Fibroblast of the conjunctiva (primary cell): ENCODE measurements at places on chromosomes 12 and 14.
A peak's percentile ranks its signal among the peaks of the same experiment; 100 is the strongest.

- peak; percentile 75 for DNase-seq
Observed at GRCh38 chr12:58537278-58537677, 383.0 kb downstream of the LRIG3 start.

DNA sequence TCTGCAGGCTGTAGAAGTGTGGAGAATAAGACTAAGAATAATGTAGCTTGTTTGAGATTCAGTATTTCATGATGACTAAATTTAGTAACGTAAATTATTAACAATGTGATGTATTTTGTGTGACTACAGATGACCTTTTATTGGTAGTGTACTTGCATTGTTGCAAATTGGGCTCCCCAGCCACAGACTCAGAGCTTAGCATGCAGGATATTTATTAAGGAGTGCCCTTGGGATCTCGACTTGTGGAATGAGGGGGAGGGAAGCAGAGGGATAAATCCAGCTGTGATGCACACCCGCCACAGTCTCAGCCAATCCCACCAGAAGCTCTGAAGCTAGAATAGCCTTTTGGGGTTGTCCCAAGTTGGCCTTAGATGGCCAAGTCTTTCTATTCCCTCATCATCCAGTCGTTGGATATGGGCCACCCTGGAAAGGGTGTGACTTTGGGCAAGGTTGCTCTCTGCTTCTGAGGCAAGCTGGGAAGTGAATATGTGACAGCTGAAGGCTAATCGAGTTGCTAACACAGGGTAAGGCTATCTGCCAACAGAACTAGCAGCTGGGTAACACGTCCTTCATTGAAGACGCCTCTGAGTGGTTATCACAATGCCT is 42.1 kb upstream of the USP44 start:
- no peak for DNase-seq

- no peak for DNase-seq
Observed at GRCh38 chr12:114682785-114683708, 928 bp downstream of the TBX3 start.

DNA sequence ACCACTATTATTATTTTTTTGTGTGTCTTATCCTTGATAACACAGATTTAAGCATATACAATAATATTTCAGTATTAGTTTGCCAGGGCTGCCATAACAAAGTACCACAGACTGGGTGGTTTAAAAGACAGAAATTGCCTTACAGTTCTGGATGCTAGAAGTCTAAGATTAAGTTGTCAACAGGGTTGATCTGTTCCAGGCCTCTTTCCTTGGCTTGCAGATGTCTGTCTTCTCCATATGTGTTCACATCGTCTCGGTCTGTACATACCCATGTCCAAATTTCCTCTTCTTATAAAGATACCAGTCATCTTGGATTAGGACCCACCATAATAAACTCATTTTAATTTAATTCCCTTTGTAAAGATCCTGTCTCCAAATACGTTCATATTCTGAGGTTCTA is 204.8 kb downstream of the SOX5 start:
- no peak for DNase-seq

GRCh38 chr14:81432219-81432661 is 32.1 kb upstream of the STON2 start:
- DNase-seq = no peak

- no peak for DNase-seq
Observed at GRCh38 chr12:102016472-102016871, 45.3 kb downstream of the WASHC3 start.

DNA sequence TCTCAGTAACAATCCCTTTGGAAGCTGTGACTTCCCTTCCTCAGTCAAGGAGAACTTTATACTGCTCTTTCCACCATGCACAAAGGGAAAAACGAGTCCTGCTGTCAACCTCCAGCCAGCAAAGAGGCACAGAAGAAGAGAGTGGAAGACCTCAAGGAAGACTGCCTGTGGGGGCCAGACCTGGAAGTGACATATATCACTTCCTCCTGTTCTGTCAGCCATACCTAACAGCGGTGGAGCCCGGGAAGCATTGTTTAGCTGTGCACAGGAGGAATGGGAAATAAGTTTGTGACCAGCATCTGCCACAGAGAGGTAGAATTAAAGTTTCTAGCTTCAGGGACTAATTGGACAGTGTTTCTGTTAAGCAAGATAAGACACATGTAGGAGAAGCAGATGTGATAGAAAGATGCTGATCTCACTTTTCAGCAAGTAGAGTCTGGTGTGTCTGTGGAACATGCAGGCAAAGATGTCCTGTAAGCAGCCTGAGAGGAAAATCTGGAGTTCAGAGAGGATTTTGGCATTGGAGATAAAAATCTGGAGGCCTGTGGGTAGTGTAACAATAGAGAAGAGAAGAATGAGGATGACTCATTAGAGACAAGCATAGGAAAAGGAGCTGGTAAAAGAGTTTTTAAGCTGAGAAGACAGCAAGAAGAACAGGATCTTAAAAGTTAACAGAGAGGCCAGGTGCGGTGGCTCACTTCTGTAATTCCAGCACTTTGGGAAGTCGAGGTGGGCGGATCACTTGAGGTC is 141.6 kb upstream of the CPSF6 start:
- DNase-seq = peak; percentile 20

DNA sequence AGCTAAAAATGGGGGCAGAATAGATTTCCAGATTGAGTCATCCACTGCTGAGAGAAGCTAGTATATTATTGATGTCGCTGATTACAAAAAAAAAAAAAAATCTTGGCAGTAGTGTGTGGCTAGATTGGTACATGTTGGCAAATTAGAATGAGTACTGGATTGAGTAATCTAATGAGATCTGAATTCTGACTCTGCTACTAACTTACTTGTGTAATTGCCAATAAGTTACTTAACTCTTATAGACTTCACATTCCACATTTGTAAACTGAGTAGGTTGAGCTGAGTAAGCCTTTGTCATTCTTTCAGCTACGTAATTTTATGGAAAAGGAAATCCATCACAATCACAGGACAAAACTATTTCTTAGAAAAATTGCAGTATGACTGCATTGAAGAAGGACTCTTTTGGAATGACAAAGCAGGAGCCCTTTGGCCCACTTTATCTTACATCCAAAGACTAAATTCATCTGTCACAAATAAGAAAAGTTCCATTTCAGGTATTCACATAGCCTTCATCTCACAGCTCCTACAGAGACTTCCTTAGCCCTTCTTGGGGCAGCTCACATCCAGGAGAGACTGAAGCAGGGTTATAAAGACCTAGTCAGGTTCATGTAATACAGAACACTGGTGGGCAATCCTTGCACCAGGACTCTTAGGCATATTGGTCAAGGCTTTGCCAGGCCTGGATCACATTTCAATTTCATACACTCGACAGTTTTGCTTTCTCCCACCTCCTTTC is 197.3 kb upstream of the CPNE8 start:
- peak; percentile 3 for DNase-seq

DNA sequence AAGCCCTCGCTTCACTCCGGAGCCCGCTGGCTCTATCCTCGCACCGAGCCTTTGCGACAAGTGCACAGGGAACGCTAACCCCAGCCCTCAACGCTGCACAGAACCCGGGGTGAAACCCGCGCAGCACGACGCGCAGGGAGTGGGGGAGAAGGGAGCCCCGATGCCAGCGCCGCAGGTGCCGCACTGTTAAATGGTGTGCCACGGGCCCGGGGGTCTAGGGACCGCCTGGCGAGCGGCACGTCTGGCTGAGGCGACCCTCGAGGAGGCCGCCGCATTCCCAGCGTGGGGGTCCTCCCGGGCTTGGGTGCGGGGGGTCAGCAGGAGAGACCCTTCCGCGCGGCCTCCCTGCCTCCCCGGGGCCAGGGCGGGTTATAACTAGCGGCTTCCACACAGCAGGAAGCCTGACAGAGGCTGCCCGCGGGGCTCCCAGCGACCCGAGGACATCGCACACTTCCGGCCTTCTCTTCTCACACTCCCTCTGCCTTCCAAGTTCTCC is 23.8 kb upstream of the LRTM2 start:
- DNase-seq = no peak

DNA sequence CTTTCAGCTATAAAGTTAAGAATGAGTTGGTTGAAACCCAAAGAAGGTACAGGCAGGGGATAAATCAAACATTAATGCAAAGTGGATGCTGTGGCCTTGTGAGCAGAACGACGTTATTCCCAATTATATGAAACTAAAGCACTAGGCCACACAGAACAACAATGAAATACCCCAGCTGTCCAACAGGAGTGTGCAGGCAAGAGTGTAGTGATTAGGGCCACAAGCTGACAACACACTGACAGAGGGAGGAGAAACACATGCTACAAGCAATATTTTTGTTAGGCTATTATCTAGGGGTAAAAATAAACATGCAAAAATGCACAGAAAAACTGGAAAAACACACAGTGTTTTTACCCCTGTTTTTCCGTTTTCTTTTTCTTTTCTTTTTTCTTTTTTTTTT is 15.0 kb downstream of the MAP3K9 start:
- no peak for DNase-seq

- DNase-seq = no peak
Observed at GRCh38 chr12:120498870-120499515, 3.1 kb downstream of the DYNLL1 start.

- no peak for DNase-seq
Observed at GRCh38 chr12:98945864-98946263, 300.8 kb downstream of the APAF1 start.

GRCh38 chr12:83256562-83256961 is 569.9 kb downstream of the TMTC2 start:
- no peak for DNase-seq

DNA sequence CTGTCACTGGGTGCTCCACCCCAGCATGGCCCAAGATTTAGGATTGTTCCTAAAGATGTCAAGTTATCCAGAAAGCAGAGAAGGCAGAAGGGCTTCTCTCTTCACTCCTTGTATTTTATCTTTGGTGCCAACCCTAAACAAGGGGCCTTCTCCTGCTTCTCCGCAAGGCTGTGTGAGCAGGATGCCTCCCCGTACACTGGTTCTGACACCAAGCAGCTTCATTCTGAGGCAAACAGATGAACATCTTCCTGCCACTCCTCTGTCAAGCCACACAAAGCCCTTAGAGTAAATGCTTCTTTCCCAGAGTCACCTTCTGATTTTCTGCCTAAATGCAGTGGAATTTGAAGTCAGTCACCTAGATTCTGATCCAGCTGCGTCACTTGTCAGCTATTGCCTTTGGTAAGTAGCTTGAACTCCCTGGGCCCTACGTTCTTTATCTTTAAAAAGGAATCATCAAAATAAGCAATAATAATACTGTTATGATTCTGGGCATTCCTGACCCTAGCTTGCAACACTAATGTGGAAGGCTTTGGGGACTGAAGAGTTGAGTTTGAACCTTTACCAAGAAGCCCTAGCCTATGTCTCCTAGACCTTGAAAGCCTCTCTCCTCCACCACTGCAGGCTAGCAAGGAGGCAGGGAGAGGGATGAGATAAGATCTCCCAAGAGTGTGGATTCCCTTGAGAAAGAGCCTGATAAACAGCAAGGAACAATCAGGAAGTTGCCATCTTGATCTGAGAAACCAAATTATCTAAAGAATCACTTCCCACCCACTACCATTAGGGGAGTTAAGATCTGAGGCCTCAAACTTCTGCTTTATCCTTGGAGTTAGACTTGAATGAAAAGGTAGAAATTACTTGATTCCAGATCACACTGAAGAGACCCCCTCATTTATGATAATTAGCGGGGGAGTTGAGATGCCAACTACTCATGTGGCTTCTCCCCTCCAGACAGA is 5.7 kb downstream of the KRT73 start:
- no peak for DNase-seq

GRCh38 chr12:15304296-15304695 is 18.0 kb upstream of the PTPRO start:
- no peak for DNase-seq

DNA sequence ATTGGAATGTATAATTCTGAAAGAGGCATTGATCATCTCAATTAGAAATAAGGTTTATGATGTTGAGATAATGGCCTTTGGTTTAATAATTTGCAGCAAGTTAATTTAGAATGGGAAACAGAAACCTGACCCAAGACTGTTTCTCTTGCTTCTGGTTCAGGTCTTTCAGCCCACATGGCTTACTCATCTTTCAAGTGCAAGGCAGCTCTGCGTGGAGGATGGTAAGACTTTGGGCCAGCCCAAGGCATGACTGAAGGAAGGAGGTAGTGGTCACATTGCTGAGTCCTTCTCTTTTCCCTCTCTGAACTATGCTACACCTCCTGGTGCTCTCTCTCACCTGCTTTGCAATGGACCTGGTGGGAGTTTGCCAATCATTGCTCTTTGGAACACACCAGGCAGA is 98.7 kb downstream of the CAND1 start:
- DNase-seq = no peak

DNA sequence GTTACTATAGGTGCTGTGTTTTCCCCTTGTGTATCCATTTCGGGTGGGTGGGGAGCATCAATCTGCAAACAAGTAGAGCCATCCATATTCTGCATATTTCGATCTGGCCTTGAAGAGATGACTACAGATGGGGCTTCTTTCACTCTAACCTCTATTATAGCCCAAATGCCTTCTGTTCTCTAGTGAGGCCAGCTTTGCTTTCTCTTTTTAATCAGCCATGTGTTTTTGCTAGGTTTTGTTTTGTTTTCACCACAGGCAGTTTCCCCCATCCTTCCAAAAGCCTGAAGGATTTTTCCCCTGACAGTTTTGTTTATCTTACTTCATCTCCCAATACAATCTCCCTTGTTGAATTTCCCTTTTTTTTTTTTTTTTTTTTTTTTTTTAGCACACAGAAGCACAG is 224.1 kb downstream of the BTG1 start:
- no peak for DNase-seq

- DNase-seq = no peak
Observed at GRCh38 chr12:92753976-92754885, 51.4 kb downstream of the PLEKHG7 start.

GRCh38 chr14:38121320-38122020 is 86.2 kb upstream of the SSTR1 start:
- no peak for DNase-seq

GRCh38 chr14:68512088-68512487 is 280.8 kb downstream of the ZFP36L1 start:
- DNase-seq = peak; percentile 39

DNA sequence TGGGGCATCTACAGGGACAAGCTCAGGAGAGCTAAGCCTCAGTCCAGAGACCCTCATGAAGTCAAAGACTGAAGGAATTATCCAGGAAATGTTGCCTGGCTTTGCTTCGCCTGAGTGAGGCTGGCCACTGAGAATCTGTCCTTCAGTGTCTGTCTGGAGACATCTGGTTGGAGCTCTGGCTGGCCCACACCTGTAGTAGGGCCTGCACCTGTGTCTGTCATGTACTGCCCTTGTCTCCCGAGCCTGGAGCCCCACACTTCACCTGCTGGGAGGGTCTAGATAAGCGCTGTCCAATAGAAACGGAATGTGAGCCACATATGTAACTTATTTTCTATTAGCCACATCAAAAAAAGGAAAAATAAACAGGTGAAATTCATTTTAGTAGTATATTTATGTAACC is 9.9 kb upstream of the HDAC7 start:
- no peak for DNase-seq

- no peak for DNase-seq
Observed at GRCh38 chr14:49733836-49734235, 34.1 kb upstream of the KLHDC2 start.

- DNase-seq = no peak
Observed at GRCh38 chr14:29126361-29126760, 359.8 kb downstream of the FOXG1 start.

- DNase-seq = no peak
Observed at GRCh38 chr14:56687123-56687522, 107.5 kb downstream of the TMEM260 start.

GRCh38 chr12:56990648-56991318 is 15.6 kb downstream of the ZBTB39 start:
- no peak for DNase-seq
